ENCODE measurements at places on chromosomes 3 and 15. TPM values are rescaled to one million over a fixed set of nuclear protein-coding genes. Genes with fewer than 3 reads are reported as not detected.

Gene PEX5L
- not detected for total RNA-seq

Gene ALAS1
- 28.4 TPM for total RNA-seq

Gene SAXO2
- not detected for total RNA-seq

Gene KIF7
- 26.4 TPM for total RNA-seq

Gene SLC2A2
- total RNA-seq, result not detected

Gene ADCY5
- 104 TPM for total RNA-seq

Gene TMEM108
- total RNA-seq, result 0.28 TPM

Gene STIMATE
- total RNA-seq, result 45.2 TPM

Gene ANKRD34C
- not detected for total RNA-seq

Gene WDR6
- 89.9 TPM for total RNA-seq

Gene PARP15
- total RNA-seq, result 4.0 TPM

Gene TRIM42
- not detected for total RNA-seq

Gene HRG
- not detected for total RNA-seq

Gene SLC25A36
- total RNA-seq, result 56.7 TPM

Gene ZNF148
- 35.1 TPM for total RNA-seq

Gene EPHB1
- total RNA-seq, result 0.68 TPM

Gene PLCB2
- 17.7 TPM for total RNA-seq

Gene REC114
- total RNA-seq, result not detected

Gene A4GNT
- total RNA-seq, result not detected

Gene LTK
- total RNA-seq, result 0.81 TPM

Gene ST3GAL6
- 12.0 TPM for total RNA-seq

Gene IGSF10
- total RNA-seq, result 5.3 TPM

Gene CTXN2
- total RNA-seq, result not detected

Gene FBXW12
- not detected for total RNA-seq

Measured in thoracic aorta (tissue), 2 donors.